DMS153 (cell line): ENCODE measurements at places on chromosomes 2 and 18.

DNA sequence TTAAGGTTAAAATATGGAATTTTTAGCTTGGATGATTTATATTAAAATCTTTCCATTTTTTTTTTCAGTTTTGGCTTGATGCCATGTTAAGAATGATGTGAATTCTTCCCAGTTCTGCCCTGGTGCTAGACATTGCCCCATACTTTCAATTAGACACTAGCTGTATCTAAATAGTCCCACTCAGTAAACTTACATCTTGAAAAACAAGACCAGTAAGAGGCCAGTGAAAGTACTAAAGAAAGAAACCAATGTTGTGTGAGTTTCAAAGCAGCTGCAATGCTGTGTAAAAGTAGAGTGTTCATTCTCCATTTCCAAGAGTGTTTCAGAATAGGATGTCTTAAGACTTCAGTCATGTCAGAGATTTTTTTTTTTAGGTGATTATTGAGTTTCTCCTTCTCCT, 40.0 kb upstream of the CYBRD1 start:
- no peak for DNase-seq

- DNase-seq, result no peak
Measured at GRCh38 chr2:116988303-116988702, 826.2 kb upstream of the DDX18 start.

- no peak for DNase-seq
Measured at GRCh38 chr18:43812627-43813026, 535.3 kb upstream of the SYT4 start.

- no peak for DNase-seq
Measured at GRCh38 chr2:181231886-181232621, 225.1 kb upstream of the ITGA4 start.

DNA sequence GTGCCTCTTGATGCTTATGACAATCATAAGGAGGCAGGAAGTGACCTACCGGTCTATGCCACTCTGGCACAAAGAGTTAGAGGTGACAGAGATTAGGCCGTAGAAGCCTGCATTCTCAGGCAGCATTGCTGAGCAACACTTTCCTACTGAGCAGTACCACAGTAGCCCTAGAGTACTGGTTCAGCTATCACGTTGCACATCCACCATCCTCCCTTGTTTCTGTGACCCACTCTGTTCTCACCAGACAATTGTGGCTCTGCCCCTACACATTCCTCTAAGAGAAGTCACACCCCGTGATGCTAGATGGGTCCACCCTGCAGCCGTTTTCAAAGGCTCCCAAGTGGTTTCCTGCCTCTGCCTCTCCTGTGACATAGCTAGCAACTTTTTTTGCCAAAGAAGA, 22.6 kb upstream of the SUCLG1 start:
- DNase-seq, result no peak

DNA sequence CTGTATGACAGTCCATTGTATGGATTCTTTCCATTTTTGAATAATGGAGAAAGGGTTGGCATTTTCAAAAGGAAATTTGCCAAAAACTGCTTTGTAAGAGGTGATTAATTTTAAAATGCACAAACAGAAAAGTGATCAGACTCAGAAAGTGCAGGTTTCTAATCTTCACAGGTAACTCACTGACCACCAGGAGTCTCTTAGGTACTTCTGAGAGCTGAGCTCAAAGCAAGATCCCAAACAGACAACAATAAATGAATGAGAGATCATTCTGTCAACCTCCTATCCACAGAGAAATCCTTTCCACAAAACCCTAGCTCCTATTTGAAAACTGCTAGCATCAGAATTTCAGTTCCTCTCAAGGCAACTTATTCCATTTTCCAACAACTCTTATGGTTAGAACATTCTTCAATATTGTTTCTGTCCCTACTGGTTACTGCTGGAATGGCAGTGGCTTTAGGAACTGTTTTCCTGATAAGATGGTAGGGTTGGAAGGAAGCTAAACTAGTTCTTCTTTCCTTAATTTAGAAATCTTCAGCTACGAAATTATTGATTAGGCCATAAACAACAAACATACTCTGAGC, 20.6 kb upstream of the HAAO start:
- peak; percentile 15 for DNase-seq

GRCh38 chr18:9403795-9404564, 69.4 kb downstream of the TWSG1 start:
- DNase-seq, result no peak

- no peak for DNase-seq
Measured at GRCh38 chr2:37604716-37605115, 66.7 kb downstream of the CDC42EP3 start.

GRCh38 chr2:68214381-68214780, 38.0 kb downstream of the PPP3R1 start:
- no peak for DNase-seq
